T-cell (primary cell): ENCODE measurements at places on chromosomes 1 and 21. TPM values are rescaled to one million over a fixed set of nuclear protein-coding genes. Genes with fewer than 3 reads are reported as not detected.

DNA sequence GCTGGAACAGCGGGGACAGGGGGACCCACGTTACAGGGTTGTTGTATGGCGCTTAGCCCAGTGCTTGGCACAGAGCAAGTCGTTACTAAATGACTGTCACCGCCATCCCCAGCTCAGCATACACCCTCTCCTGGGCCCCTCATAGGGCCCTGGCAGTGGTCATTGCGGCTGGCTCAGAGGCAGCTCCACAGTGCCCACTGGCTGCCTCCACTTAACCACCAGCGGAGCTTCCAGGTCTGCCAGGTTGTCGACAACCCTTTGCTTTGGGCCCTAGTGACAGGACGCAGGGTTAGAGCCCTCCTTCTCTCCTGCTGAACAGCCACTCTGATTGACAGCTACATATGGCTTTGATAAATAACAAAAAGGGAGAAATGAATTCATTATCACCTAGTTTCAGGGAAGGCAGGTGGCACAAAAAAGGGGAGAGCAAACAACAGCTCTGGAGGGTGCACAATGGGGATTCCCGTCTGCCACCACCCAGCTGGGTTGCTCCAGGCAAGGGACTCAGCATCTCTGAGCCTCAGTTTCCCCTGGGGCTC, 4.8 kb downstream of the EFHD2 start:
- peak overlapping the region; percentile 6 for H3K27ac ChIP-seq
- no peaks in the 10 kb centered on the region for H3K27me3 ChIP-seq
- peaks cover 85% of the 10 kb centered on the region for H3K4me1 ChIP-seq
- no peak overlapping the region for H3K4me3 ChIP-seq
- DNase-seq: no peak

DNA sequence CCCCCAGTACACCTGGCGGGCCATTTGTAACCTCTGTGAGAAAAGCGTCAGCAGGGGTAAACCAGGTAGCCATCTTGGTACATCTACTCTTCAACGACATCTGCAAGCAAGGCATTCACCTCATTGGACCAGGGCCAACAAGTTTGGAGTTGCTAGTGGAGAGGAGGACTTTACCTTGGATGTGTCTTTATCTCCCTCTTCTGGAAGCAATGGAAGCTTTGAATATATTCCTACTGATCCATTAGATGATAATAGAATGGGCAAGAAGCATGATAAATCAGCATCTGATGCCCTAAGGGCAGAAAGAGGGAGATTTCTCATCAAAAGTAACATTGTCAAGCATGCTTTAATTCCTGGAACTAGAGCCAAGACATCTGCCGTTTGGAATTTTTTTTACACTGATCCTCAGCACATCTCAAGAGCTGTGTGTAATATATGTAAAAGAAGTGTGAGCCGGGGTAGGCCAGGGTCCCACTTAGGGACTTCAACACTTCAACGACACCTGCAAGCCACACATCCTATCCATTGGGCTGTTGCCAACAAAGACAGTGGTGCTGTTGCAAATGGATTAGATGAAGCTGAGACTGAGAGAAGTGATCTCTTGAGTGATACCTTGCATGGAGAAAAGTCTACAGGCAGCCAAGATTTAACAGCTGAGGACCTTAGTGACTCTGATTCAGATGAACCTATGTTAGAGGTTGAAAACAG, 2.7 kb downstream of the ZBED6 start:
- no peak overlapping the region for H3K4me3 ChIP-seq
- H3K27ac ChIP-seq: no peak overlapping the region
- H3K4me1 ChIP-seq: peaks cover 20% of the 10 kb centered on the region
- no peaks in the 10 kb centered on the region for H3K27me3 ChIP-seq
- no peaks in the 10 kb centered on the region for H3K36me3 ChIP-seq

- H3K4me1 ChIP-seq: no peaks in the 10 kb centered on the region
- no peaks in the 10 kb centered on the region for H3K36me3 ChIP-seq
- no peak overlapping the region for H3K27ac ChIP-seq
- no peak for DNase-seq
These were observed 463.5 kb downstream of the SMYD3 start for GRCh38 chr1:246043556-246043955.

DNA sequence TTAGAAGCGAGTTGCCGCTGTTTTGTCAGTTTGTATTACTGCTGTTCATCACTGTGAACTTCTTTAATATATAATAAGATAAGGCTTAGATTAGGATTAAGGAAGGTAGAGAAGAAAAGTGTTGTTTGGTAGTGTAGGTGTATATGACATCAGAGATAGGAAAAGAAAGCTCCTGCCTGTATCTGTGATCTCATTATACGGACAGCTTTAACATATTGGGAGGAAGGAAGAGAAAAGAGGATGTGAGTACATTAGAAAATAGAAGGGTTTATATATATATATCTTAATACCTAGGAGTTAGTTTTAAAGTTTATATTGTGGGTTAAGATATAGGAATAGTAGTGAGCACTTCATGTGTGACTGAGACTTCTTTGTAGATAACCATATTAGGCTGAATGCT, 71.0 kb downstream of the RALGPS2 start:
- H3K36me3 ChIP-seq: no peaks in the 10 kb centered on the region
- no peak overlapping the region for H3K4me3 ChIP-seq
- DNase-seq: no peak
- no peaks in the 10 kb centered on the region for H3K4me1 ChIP-seq
- no peak overlapping the region for H3K27ac ChIP-seq
- H3K27me3 ChIP-seq: no peaks in the 10 kb centered on the region

ZNF593OS gene
- not detected for total RNA-seq

CR1L gene
- 0.20 TPM for total RNA-seq

GRCh38 chr21:32807717-32808380, 36.3 kb upstream of the PAXBP1 start:
- peaks cover 5% of the 10 kb centered on the region for H3K4me1 ChIP-seq
- no peak for DNase-seq
- H3K27ac ChIP-seq: no peak overlapping the region
- H3K36me3 ChIP-seq: no peaks in the 10 kb centered on the region

DNA sequence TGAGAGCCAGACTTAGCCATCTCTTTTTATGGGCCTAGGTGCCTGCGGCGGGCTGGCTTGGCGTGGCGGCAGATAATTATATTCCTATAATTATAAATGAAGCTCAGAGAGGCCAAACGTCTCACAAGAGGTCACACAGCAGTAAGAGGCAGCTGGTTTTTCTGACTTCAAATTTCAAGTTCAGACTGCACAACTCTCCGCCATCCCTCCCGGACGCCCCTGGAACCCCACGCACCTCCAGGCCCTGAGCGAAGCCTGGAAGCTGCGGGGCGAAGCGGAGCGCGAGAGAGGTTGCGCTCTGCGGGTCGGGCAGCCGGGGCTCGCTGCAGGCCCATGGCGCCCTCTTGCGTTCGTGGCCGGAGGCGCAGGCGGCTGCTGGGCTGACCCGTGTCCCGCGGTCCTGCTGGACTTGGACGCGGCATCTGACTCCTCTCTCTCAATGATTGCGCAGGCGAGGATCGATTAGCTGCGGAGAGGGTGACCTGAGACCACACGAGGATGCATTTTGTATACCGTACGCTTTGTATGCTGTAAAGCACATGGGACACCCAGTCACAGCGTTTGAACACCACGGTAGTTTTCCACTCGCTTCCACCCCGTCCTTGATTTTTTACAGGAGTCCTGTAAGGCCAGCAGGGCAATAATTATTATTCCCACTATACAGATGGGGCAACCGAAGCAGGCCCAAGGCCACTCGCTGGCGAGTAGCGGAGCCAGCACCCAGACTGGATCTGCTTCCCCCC, 272.7 kb downstream of the FOXD2 start:
- DNase-seq: peak; percentile 48

- H3K4me1 ChIP-seq: no peaks in the 10 kb centered on the region
- peaks cover 3% of the 10 kb centered on the region for H3K36me3 ChIP-seq
- H3K27ac ChIP-seq: no peak overlapping the region
- H3K4me3 ChIP-seq: no peak overlapping the region
- H3K27me3 ChIP-seq: no peaks in the 10 kb centered on the region
These were observed 67.0 kb downstream of the KIAA0319L start for GRCh38 chr1:35490250-35490649.

- no peaks in the 10 kb centered on the region for H3K36me3 ChIP-seq
- H3K4me3 ChIP-seq: no peak overlapping the region
- H3K27ac ChIP-seq: no peak overlapping the region
- DNase-seq: no peak
These were observed 51.3 kb upstream of the SLC45A1 start for GRCh38 chr1:8266436-8267165.

GRCh38 chr1:1013922-1014648, 788 bp downstream of the ISG15 start:
- H3K27ac ChIP-seq: peak overlapping the region; percentile 85
- no peaks in the 10 kb centered on the region for H3K36me3 ChIP-seq
- DNase-seq: no peak
- peaks cover 41% of the 10 kb centered on the region for H3K4me1 ChIP-seq
- H3K4me3 ChIP-seq: peak overlapping the region; percentile 93
